ENCODE measurements at places on chromosomes 6 and 20.
A peak's percentile ranks its signal among the peaks of the same experiment; 100 is the strongest.

DNA sequence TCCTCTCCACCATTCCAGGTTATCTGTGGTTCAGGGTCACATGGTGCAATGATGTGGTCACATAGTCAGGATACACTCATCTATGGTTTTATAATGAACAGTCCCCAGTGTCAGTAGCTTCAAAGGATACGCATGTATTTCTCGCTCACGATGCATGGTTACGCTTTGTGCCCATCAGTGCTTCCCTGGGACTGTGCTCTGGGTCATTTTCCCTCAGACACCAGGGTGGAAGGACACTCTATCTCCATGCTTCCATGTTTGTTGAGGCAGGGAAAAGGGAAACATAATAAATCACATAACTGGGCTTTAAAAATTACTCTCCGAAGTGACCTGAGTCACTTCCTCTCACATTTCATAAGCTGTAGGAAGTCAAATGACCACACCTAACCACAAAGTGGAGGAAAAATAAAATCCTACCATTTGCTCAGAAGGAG, 394.8 kb upstream of the NOX3 start:
- DNase-seq = no peak

DNA sequence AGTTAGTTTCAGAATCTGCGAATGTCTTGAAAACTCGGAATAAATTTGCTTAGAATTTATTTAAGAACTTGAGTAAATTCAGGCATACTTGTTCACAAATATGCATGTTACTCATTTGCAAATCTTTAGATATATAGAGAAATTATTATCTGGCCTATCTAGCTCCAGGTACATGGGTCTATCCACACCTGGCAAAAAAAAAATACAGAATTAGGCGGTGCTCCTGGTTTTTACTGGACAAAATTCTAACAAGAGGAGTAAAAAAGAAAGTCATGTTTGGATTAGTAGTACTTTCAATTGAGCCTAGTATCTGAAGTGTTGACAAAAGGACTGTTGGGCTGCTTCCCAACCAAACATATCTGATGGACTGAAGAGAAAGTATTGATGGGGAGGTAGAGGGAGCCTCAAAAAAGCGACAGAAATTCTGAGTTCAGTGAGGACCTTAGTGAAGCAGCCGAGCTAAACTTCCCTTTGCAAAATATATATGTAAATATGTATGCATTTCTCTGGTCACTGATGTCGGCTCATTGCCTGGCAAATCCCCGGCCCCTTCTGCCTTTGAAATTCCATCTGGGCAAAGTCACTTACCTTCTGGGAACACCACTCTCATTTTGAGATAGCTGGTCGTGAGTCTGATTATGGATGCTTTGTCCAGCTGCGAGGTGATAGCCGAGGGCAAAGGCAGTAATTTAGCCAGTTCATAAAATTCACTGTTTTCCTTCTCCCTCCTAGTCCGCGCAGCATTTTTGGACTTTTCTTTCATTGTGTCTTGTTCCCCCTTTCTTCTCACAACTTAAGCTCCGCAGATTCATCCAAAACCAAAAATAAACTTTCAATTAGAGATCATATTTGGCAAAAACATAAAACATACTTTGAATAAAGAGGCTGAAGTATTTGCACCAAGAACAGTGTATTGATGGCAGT, 1.8 kb downstream of the SIM1 start:
- DNase-seq = no peak

GRCh38 chr6:156787569-156788492, 10.7 kb downstream of the ARID1B start:
- DNase-seq = peak; percentile 25

- DNase-seq = no peak
Measured at GRCh38 chr20:49660912-49661311, 52.8 kb downstream of the B4GALT5 start.

DNA sequence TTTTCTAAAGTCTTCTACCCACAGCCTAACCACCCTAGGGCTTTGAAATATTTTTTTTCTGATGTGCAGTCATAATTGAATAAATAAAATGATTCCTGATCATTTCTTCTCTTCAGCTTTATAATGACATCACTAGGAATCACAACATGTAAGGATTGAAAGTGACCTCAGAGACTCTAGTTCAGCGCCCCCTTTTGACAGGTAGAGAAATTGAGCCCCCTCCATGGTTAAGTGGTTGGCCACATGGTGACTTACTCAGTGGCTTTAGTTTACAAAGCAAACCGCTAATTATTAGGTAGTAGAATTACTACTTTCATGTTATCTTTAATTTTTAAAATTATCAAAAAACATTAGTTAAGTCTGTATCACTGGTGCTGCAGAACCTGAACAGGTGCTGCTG, 13.3 kb upstream of the SLC2A12 start:
- DNase-seq = peak; percentile 50

DNA sequence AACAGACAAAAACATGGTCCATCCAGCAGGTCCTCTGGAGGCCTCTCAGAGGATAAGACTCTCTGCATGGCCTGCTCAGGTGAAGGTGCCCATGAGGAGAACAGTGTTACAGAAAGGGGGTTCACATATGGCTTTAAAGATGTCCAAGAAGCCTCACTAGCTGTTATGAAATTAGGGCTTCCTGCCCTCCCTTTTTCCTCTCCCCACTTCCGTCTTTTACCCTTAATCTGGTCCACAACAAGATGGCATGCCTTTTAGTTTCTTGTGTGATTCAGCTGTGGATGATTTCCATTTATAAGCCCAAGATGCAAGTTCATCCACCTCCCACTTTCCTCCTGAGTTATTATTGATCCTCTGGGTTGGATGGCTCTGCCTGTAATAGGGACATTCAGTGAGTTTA, 14.0 kb downstream of the GCNT2 start:
- peak; percentile 61 for DNase-seq

DNA sequence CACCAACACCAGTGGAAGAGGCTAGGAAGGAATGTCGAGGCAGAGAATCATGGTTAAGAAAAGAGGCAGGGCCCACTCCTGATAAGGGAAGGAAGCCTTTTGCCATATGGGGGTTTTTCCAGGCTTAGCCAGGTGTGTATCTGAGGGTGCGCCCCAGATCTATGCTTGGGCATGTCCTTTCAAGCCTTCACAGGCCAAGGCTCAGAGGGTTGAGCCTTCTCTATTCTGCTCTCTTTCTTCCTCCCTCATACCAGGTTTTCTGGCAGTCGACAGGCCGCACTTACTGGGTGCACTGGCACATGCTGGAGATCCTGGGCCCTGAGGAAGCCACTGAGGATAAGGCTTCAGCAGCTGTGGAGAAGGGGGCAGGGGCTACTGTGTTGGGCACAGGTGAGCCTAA, 4.7 kb downstream of the CUL9 start:
- DNase-seq = no peak

GRCh38 chr6:111711476-111711875, 105.8 kb upstream of the TRAF3IP2 start:
- no peak for DNase-seq

DNA sequence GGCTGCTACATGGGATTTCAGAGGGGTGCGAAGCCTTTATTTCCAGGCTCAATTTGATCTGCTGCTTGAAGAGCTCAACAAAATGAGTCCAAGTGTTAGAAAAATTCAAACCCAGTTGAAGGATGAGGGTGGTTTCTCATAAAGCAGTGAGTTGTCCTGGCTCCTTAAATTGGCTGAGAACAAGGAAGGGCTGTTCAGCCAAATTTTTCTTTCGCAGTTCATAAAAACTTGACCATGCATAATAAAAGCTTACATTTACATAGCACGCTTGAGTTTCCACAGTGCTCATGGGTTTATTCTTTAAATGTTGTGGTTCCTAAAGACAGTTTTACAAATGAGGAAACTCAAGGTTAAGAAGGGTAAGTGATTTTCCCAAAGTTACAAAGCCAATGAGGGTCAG, 174.4 kb upstream of the FOXA2 start:
- no peak for DNase-seq

DNA sequence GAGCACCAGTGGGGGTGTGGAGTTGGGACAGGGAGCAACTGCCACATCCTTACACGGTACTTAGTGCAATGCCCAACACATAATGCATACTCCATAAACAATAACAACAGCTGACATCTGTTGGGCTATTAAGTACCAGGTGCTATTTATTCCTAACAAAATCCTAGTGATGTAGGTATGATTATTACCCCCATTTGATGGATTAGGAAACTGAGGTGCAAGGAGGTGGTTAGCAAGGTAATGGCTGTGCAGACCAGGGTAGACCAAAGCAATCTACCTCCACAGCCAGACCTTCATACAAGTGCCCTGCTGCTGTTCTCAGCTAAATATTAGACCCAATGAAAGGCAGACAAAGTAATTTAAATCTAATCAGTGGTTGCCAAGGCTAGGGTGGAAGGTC, 36.8 kb downstream of the SLC13A3 start:
- no peak for DNase-seq

GRCh38 chr20:57867181-57867803, 157.5 kb upstream of the PMEPA1 start:
- DNase-seq = no peak

Measured in OCI-LY7 (cell line).